ENCODE measurements at places on chromosomes 6 and 20.

DNA sequence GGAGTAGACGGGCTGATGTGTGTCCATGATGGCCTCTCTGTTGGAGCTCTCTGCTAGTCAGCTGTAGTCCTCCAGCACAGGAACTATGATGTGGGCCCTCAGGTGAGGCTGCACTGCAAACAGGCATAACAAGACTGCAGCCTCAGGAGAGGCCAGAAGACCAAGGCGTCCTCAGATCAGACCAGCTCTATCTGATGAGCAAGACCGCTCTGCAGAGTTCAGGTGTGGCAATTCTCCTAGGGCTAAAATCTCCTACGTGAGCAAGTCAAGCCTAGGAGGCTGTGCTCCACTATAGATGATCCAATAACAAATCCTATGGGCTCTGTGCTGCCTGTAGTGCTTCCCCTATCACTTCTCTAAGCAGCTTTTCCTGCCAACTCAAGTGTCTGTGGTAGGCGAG is 633.4 kb upstream of the SYNCRIP start:
- no peak for DNase-seq

GRCh38 chr6:105688573-105688972 is 285.7 kb upstream of the PREP start:
- no peak for DNase-seq

GRCh38 chr6:144588697-144589325 is 303.7 kb downstream of the UTRN start:
- DNase-seq, result no peak

DNA sequence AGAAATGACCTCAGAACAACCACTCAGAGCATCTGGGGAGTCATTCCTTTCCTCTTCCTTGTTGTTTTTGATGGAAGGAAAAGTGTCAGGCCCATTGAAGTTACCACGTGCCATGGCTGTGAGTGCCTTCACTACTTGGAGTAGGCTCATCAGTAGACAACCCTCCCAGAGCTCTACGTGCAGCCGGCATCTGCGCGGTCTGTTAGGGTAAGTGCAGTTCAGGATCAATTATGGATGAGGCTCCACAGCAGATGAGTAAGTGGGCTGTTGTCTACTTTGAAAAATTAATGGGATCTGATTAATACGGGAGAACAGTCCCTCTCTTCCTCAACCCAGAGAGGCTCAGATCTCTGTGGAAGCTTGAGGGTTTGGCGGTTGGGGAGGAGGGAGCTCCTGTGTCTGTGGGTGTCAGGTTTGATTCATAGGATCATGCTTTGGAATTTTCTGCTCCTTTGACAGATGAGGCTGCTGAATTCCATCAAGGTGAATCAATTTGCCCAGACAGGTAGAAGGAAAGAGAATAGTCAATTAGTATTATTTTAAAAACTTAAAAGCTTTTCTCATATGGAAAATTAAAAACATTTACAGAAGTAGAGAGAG is 93.8 kb upstream of the TOX2 start:
- peak; percentile 58 for DNase-seq

DNA sequence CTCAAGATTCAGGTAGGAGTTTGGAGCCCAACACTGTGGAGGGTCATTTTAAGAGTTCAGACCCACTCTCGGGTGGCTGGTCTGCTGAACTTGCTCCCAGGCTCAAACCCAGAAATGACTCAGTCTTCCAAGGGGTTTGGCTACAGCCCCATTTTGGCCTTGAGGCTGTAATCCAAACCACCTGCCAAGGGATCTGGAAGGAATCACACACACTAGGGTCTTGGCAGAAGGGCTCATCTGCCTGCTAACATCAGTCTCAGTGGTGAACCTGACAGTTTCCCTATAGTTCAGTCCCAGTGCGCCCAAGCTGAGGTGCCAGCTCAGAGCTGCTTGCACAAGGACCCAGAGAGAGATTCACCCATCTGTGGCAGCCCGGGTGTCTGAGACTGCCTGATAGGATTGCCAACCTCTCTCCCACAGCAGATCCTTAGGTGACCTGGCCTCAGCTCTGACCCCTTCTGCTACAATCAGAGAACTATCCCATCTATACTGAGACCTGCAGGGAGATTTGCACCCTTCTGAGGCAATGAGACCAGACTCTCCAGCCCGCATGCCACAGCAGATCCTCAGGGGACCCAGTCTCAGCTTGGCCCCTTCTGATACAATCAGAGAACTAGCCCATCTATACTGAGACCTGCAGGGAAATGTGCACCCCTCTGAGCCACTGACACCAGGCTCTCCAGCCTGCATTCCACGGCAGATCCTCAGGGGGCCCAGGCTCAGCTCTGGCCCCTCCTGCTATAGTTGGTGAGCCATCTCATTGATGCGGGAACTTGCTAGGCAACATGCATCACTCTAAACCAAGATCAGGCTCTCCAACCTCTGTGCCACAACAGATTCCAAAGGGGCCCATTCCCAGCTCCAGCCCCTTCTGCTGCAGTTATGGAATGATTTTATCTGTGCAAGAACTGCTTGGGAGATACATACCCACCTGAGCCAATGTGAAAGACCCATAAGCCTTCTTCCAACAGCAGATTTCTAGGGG is 48.2 kb downstream of the THBS2 start:
- DNase-seq, result no peak

GRCh38 chr6:129498950-129499842 is 210.8 kb downstream of the ARHGAP18 start:
- DNase-seq, result peak; percentile 81

- no peak for DNase-seq
These were observed 36.7 kb upstream of the CCN6 start for GRCh38 chr6:112017169-112017568.

- no peak for DNase-seq
These were observed 120.3 kb upstream of the MOCS1 start for GRCh38 chr6:40054602-40055001.

- no peak for DNase-seq
These were observed 39.3 kb downstream of the EIF2S2 start for GRCh38 chr20:34072778-34073177.

GRCh38 chr6:105677671-105678475 is 275.0 kb upstream of the PREP start:
- DNase-seq, result no peak

GRCh38 chr6:26427451-26427809 is 12.9 kb upstream of the BTN3A3 start:
- DNase-seq, result no peak

DNA sequence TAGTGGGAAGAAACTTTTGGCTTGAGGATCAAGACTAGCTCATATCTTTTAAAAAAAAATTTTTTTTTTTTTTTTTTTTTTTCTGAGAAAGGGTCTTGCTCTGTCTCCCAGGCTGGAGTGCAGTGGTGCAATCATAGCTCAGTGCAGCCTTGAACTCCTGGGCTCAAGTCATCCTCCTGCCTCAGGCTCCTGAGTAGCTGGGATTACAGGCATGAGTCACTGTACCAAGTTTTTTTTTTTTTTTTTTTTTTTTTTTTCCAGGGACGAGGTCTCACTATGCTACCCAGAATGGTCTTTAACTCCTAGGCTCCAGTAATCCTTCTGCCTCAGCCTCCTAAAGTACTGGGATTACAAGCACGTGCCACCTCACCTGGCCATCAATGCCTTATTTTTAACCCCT is 27.9 kb downstream of the GCLC start:
- DNase-seq, result peak; percentile 40

DNA sequence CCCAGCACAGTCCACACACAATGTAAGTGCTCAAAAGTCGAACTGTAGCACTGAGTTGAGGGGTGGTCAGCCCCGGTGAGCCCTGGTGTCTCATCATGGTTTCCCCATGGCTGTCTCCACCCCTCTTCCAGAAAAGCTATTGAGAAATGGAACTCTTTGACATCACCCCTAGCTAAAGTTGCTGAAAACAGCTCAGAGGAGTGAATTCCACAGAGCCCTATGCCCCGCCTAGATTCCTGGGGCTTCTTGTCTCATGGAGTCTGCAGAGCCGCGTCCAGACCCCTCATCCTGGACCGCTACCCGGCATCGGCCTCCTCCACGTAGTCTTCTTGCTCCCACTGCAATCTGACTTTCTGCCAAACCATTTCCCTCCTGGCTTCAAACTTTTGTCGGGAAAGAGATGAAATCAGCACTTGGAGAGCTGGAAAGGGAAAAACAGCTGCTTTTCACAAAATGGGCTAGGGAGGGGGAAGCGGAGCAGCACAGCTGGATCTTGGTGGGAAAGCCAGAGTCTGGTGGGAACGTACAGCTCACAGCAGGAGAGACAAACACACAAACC is 132.2 kb downstream of the SNX5 start:
- no peak for DNase-seq

- no peak for DNase-seq
These were observed 7.7 kb upstream of the CLIC5 start for GRCh38 chr6:46023216-46023915.

DNA sequence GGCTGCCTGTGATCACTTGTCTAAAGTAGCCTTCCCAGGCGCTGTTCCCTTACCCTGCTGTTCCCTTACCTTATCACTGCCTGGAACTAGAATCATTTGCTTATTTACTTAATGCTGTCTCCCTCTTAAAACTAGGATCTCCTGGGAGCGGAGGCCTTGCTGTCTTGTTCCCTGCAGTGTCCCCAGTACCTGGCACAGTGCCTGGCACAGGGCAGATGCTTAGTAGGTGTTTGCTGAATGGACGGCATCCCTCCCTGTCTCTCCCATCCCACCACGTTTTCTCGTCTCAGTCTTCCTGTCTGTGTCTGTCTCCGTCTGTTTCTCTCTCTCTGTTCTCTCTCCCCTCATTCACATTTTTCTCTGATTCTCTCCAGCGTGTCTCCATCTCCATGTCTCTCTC is 99.9 kb upstream of the MYL9 start:
- DNase-seq, result no peak

DNA sequence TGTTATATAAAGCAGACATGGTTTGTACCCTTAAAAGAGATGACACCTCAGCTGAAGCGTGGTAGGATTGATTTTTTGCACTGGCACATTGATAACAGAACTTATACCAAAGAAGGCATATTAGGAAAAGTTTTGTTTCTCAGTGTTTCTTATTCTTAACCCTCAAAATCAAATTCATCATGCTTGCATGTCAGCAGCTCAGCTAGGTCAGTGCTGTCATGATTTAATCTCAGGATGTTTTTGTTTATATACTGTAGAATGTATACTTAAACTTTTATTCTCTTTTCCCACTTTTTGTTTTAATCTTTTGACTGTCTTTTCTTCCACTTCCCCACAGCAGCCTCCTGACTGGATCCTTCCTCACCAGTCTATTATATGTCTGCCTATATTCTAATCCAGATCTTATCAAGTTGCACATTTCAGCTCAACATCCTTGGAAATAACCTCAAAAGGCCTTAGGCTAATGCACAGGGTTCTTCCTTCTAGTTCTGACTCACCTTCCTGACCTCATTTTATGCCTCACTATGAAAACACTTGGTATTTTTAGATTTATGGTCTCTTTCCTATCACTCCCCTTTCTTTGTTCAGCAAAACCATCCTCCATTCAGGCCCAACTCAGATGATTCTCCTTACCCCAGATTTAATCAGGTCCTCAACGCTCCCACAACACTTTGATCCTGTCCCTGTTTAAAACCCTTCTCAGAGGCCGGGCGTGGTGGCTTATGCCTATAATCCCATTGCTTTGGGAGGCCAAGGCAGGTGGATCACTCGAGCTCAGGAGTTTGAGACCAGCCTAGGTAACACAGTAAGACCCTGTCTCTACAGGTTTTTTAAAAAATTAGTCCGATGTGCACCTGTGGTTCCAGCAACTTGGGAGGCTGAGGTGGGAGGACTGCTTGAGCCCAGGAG is 7.2 kb downstream of the HEBP2 start:
- peak; percentile 91 for DNase-seq
